ENCODE measurements at places on chromosomes 2 and 18.

- DNase-seq = no peak
Measured at GRCh38 chr2:241978670-241979069, 109.1 kb downstream of the RTP5 start.

DNA sequence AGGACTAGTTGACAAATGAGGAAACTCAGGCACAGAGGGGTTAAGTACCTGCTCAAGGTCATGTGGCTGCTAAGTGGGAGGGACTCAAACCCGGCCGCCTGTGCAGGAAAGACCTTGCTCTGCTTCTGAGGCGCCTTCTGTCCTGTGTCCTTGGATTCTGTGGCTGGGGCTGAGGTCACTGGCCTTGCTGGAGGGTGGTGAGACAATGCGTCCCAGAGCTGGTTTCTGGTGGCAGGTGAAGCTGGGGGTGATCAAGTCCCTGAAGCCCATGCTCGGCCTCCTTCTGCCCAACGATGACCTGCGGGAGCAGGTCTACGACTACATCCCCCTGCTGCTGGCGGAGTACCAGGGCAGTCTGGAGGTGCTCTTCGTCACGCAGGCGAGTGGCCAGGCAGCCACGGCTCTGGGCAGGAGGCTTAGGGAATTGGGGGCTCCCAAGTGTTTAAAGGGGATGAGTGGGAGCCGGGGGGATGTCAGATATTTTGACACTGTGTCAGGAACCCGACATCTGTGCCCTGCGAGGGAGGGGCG is 16.1 kb downstream of the MROH2A start:
- no peak for DNase-seq

DNA sequence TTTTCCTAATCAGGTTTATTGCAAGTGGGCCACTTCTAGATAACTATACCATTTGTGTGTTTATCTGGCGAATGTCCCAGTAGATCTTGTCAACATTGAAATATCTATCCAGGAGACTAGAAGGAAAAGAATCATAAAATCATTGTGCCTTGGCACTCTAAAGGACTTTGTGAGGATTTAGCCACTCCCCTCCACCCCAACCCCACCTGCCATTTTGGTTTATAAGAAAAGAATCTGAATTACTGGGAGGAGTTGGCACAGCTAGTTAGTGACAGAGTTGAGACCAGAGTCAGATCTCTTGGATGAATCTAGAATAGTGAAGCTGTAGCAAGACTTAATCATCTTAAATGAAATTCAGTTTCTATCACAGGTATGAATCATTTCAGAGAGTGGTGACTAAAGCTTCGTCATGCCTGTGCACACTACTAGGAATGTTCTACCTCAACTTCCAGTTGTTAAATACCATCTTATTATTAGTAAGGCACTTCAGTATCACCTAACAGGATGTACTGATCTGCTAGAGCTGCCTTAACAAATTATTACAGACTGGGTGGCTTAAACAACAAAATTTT is 212.7 kb upstream of the SLC14A2 start:
- no peak for DNase-seq

- DNase-seq = no peak
Measured at GRCh38 chr2:134369220-134369902, 115.5 kb downstream of the MGAT5 start.

GRCh38 chr2:70728128-70728527 is 39.9 kb downstream of the ADD2 start:
- DNase-seq = no peak

- no peak for DNase-seq
Measured at GRCh38 chr18:55314615-55315237, 273.3 kb downstream of the TCF4 start.
